Non-pigmented ciliary epithelial cell (primary cell): ENCODE measurements at places on chromosomes 11 and 22.

GRCh38 chr22:39317084-39317774, 2.2 kb downstream of the RPL3 start:
- no peak for DNase-seq

DNA sequence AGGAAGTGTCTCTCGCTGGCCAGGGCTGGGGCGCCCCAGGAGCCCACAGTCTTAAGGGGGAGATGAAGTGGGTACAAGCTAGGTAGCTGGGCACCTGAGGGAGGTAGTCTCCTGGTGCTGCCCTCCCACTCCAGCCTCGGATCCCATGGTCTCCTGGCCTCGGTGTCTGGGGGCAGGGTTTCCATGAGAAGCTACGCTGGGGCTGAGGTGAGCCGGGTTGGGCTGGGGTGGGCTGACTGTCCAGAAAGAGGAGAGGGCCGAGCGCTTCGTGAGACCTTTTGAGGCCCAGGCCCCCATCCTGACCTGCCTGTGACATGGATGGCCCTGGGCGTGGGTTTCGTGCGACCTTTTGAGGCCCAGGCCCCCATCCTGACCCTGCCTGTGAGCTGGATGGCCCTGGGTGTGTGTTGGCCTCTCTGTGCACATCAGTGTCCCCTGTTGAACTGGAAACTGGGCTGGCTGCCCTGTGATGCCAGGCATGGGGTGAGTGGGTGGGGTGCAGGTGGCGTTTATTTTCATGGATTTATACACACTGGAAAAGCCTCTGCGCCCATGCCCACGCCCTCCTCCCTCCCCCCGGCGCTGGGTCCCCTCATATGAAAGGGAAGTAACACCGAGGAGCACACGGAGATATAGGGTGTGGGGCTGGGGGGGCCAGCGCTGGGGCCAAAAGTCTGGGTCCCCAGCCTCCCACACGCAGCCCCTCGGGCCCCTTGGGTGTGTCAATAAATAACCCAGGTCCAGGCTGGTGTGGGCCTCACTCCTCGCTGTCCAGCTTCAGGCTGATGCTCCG, 8.6 kb downstream of the AIP start:
- no peak for DNase-seq

DNA sequence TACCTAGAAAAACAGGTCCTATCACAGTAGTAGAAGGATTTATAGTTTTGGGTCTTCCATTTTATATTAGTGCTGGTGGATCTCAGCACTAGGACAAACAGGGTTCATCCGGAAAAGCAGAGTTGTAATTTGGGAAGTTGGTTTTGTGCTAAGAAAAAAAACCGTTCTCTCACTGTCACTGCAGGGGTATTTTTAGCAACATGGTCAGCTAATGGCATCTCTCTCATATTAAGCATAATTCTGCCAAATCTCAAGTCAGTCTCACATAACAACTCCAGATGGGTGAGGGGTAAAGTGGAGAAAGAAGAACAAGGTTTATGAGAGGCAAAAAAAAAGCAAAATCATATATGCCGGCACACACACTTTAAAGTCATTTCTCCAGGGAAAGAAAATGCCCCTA, 51.6 kb upstream of the GDPD4 start:
- DNase-seq = no peak

- no peak for DNase-seq
Measured at GRCh38 chr11:16606784-16607674, 131.4 kb upstream of the C11orf58 start.

DNA sequence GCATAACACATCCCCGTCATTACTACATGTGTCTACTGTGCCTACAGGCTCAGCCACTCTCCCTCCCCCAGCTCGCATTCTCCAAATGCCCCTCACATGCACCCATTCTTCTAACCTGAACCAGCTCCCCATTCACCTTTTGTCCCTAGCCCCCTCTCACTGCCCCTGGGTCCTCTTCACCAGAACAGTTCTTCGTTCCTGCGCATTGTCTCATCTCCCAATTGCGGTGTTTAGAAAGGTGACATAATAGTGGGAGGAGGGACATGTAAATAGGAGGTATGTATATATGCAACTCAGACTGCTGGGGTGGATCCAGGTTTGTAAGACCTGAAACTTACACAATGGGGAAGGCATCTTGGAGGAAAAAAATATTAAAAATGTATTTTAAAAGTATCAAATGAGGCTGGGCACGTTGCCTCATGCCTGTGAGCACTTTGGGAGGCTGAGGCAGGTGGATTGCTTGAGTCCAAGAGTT, 4.7 kb upstream of the VSIG2 start:
- no peak for DNase-seq

- DNase-seq = no peak
Measured at GRCh38 chr22:50625568-50626313, 2.2 kb downstream of the ARSA start.

GRCh38 chr11:120147094-120147949, 9.4 kb upstream of the TRIM29 start:
- DNase-seq = no peak

DNA sequence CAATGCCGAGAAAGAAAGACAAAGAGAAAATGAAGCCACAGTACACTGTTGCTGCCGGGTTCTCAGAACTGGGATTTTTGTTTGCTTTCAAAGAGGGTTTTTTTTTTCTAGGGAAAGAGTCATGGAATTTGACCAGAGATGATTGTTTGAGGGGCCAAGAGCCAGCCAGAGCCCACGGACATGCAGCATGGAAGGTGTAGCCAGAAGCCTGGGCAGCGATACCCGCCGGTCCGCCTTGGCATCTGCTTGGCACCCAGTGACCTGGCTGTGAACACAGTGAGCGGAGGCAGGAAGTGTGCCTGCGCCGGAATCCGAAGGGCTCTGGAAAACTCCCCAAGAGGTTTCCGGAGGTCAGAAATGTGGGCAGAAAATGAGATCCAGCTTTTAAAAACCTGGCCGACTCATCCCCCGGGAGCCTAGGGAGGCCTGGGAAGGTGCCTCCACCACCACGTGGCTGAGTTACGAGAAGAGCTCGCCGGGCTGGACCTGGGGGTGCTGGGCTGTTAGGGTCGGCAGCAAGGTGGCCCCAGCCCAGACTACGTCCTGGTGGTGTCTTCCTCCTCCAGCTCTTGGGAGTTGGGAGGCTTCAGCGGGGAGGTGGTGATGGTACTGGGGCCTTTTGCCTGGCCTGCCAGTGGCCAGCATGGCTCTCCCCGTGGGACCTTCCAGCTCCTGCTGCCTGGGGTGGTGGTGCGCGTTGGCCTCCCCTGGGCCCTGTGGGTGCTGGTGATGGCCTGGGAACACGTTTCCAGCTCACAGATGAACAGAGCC, 61.6 kb upstream of the PPARA start:
- DNase-seq = no peak

- DNase-seq = no peak
Measured at GRCh38 chr11:7060868-7061267, 27.9 kb upstream of the RBMXL2 start.

- no peak for DNase-seq
Measured at GRCh38 chr11:94457118-94458029, 36.3 kb downstream of the MRE11 start.

- DNase-seq = no peak
Measured at GRCh38 chr11:27995083-27995482, 112.9 kb downstream of the KIF18A start.

DNA sequence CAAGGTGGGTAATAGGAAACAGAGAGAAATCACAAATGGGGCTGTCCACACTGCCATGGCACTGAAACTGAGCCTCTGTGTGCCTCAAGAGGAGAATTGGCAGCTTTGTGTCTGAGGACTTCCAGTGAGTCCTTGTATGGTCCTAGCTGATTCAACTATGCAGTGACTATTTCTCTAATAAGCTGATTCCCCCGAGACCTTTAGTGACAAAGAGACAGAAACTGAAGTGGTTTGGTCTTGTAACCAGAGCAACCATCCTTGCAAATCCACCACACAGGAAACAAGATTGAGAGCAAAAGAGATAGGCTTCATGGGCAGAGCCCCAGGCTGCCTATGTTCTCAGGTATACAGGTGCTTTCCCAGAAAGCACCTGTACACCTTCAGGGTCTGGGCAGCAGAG, 1038.5 kb downstream of the NTM start:
- no peak for DNase-seq

GRCh38 chr11:21262992-21263391, 593.6 kb downstream of the NELL1 start:
- DNase-seq = no peak

DNA sequence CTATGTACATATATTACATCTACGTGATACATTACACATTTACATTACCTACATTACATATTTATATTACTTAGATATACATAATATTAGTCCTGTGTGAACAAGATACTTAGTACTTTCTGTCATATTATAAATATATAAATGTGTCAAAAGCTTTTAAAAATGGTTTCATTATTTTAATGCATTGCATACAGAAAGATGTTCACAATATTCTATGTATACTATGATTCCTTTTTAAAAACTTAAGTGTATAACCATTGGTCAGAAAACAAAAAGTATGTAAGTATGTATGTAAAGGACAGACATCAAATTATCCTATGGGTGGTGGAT, 647 bp upstream of the ZW10 start:
- no peak for DNase-seq

DNA sequence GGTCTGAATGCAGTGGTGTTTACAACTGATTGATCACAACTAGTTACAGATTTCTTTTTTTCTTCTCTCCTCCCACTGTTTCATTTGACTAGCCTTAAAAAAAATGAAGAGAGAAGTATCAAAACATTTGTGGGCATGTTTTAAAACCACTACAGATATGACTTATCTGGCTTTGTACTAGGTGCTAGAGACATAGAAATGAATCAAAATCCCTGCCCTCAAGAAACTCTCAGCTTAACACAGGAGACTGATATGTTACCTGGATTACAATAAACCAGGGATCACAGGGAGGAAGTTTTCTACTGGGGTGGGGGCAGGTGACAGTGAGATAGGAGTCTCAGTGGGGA, 25.2 kb upstream of the CTR9 start:
- no peak for DNase-seq

- DNase-seq = no peak
Measured at GRCh38 chr11:10590218-10590915, 21.9 kb upstream of the LYVE1 start.

- no peak for DNase-seq
Measured at GRCh38 chr11:44849424-44849823, 101.3 kb downstream of the TP53I11 start.

- no peak for DNase-seq
Measured at GRCh38 chr11:94533696-94534630, 9.8 kb upstream of the FUT4 start.

GRCh38 chr11:112322173-112322790, 61.6 kb upstream of the PLET1 start:
- no peak for DNase-seq

DNA sequence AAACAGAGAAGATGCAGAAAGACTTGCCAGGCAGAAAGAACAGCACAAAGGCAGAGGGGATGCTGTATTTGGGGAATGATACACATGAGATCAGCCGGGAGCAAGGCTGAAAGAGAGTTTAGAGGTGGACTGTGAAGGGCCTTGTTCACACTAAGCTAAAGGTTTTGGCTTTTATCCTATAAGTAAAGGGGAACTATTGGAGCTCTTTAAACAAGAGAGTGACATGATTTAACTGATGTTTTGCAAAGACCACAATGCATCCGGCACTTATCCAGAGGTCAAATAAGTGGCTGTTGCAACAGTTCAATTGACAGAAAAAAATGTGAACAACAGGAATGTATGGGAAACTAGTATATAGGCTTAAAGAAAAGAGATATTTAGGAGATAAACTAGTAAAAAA, 64.7 kb upstream of the RRAS2 start:
- no peak for DNase-seq
